ENCODE measurements at places on chromosomes 3 and 15.
A peak's percentile ranks its signal among the peaks of the same experiment; 100 is the strongest.

DNA sequence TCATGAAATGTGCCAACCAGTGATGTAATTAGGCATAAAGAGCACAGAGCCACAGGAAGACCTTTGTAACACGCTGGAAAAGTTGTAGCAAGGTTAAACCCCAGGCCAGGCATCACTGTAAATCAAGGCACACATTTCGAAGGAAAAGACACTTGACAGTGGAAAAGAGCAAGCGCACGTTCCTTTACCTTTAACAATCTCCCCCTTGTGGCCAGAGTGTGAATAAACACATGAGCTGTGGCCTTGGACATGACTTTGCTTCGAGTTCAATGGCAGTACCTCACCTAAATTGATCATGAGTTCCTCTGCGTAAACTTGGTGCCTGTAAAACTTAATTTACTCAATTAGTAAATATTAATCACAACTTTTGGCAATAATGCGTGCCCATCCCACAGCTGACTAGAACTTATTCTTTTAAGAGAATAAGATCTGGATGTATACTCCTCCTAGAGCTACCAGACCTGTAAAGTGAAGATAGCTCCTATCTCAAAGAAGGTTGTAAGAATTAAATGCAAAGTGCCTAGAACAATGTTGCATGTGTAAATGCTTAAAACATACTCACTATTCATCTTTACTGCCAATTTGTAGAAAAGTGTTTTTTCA lies 757.0 kb upstream of the NECTIN3 start:
- DNase-seq, result peak; percentile 26

DNA sequence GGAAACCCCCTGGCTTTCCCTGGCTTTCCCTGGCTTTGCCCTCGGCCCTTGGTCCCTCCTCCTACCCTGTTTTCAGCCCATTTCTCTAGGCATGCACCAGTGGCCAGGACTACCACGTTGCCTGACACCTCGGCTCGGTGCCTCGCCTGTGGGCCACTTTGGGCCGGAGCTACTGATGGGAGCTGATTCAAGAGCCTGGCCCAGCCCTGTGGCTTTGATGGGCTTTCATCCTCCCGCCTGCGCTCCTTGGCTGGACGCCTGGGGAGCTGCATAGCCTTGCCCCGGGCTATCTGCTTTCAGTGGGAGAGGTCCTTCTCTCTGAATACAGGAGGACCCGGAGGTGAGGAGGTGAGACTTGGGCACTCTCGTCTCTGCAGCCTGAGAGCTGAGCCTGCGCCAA lies 192.7 kb upstream of the HES1 start:
- no peak for DNase-seq

DNA sequence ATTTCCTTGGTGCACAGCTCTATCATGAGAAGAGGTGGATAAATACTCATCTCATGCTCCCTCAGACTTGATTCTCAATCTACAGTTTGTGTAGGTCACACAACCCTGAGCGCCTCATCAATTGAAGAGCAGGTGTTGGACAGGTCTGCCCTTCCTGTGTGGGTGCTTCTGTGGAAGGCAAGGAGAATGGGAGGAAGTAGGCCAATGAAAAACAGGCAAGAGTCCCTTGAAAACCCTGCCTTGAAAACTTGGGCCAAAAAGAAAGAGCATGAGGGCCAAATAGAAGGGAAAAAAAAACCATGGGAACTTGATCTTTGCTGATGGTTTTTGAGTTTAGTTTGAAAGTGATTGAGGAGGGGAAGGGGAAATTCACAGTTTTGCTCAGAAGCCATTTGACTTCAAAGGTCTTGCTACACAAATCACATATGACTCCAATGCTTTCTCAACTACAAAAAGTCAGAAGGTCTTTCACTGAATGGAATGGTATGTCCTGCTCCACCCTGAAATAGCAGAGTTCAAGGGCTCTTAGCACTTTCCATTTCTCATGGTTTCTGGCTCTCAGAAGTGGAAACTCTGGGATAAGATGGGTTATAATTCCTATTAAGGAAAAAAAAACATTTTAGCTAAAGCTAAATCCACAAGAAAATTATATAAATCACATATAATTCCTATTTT lies 37.2 kb upstream of the TM4SF1 start:
- DNase-seq, result no peak

GRCh38 chr3:14946739-14947099 lies 664 bp upstream of the NR2C2 start:
- no peak for DNase-seq

GRCh38 chr3:139480585-139480984 lies 4.3 kb upstream of the RBP2 start:
- no peak for DNase-seq

GRCh38 chr15:88802991-88803240 lies 320 bp upstream of the ACAN start:
- DNase-seq, result no peak

- DNase-seq, result no peak
Observed at GRCh38 chr3:97974996-97975395, 2.8 kb upstream of the RIOX2 start.

DNA sequence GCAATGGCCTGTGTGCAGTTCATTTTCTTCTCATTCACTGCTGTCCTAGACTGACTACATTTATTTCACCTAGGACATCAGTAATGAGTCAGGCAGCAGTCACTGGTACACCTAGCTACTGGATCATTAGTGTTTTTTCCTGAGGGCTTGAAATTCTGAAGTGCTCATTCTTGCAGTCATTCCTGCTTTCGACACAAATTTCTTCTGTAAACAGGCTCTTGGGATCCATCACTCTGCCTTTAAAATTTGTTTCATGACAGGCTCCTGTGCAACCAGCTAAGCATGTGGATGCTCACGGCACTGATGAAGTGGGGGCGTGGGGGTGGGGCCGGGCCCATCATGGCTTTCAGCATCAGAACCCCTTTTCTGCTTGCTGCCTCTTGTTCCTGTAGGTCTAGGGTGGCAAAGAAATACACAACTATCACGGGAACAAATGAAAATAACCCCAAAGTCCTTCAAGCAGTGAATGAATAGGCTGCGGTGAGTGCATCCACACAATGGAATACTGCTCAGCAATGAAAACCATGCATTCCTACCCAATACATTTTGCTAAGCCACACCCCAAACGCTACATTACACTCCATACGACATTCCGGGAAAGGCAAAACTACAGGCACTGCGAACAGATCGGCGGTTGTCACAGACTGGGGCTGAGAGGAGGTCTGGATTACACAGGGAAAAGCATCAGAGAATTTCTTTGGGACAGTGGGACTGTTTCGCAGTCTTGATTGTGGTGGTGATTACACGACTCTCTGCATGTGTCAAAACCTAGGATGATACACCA lies 9.3 kb upstream of the MELTF start:
- no peak for DNase-seq

DNA sequence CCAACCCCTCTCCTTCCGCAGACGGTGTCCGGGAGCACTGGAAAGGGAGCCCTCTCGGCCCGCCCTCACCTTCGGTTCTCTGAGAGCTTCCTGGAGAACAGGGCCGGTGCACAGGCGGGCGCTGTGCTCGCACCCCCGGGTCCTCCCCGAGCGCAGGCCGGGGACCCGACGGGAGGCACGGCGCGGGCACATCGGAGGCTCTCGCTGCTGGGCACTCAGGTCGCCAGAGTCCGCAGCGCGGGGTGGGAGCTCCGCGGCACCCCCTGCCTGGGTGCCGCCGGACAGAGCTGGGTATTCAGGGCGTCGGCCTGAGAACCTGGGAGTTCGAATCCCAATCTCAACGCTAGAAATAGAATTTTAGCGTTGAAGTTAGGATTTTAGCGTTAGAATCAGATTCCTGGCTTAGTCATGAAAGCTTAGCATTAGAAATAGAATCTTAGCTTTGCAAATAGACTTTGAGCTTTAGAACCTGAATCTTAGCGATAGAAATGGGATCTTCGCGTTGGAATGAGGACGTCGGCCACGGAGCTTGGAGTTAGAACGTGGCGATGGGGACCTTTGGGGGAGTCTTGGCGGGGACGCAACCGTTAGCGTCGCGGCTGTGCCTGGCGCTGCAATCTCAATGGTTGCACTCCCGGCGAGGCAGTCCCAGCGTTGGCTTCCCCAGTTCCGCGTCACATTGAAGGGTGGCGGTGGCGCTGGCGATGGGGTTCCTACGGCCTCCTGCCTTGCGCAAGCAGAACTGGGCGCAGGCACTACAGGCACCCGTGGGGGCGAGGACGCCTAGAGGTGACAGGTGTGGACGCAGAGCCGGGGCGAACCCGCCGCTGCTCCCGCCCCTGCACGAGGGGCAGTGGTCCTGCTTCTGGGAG lies 549 bp downstream of the TRH start:
- no peak for DNase-seq

DNA sequence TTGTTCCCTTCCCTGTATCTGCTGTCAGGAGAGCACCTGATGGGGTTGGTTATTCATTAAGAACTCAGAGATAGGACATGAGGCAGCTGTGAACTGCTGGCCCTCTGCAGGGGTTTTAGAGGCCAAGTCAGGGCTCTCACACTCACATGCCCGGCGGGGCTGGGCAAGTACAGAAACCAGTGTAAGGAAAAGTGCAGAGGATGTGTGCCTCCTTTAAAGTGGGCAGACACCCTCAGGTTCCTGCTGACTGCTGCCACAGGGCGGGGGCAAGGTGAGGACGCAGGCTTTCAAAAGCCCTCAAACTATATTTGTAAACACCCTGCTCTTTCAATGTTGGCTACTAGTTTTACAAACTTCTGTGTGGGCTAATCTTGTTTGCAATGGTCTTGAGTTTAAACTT lies 22.4 kb downstream of the CXCR6 start:
- DNase-seq, result no peak

DNA sequence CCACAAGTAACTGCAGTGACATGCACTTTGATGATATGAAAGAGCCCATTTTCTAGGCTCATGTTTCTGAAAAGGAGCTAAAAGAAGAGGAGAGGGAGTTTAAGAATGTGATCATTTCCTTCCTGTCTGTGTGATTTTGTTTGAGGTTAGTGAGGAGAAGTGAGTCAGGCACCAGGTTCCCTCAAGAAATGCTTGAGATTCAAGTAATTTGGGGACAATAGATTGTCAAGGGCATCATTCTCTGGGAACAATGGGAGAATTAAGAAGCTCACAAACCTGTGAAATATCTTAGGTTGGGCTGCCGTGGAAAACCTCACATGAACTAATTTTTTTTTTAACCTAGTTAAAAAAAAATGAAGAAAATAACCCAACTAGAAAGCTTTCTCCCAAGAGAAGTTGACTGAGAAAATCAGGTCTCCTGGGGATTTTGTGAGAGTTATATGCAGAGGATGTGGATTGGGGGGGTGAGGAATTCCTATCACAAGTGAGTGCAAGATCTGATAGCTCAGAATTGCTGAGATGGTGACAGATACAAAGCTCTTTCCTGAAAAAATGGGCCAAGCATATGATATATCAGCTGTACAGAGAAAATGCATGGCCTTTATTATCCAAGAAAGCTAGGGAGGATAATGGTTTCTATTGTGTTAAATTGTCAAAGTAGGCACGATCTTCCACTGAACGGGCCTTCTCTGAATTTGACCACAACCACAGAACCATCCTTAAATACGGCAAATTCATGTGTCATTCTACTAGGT lies 203.3 kb downstream of the FEZF2 start:
- no peak for DNase-seq

DNA sequence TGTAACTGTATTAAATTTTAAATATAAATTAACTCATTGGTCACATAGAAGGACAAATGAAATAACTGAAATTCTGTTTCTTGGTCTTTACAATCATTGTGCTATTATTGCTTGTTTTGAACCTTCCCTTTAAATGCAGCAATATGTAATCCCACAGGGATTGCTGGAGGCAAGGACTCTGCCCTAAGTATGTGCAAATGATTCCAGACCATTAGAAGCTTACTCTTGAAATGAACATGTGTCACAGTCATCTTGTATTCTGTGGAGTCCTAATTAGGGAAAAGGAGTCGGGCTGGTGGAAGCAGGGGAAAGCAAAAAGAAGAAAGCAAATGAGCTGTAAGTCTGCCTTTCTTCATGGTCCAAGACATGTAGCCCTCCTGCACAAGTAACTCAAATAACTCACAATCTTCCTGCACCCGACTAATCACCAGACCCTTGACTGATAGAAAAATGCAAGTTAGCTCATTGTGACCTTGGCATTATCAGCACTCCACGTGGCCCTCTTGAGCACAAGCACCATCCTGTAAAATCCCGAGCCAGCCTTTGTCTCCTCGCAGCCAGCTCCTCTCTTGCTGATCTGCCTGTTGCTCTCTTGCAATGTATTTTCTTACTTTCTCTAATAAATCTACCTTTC lies 2.3 kb upstream of the TMPRSS7 start:
- DNase-seq, result no peak

DNA sequence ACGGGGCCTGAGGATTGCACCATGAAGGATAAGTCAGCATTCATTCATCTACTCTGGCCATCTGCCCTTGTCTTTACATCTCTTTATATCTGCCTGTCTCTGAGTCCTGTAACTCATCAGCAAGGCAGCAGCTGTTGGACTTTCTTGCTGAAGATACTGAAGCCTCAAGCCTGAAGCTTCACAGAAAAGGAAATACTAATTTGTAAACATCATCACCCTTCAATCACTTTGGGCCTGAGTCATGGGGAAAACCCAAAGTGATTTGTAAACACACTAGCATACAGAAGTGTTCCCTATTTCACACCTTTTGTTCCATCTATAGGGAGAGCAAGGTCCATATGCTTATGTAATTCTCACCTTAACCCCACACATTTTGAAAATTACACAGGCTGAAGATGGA lies 928.2 kb downstream of the EPHA3 start:
- no peak for DNase-seq

DNA sequence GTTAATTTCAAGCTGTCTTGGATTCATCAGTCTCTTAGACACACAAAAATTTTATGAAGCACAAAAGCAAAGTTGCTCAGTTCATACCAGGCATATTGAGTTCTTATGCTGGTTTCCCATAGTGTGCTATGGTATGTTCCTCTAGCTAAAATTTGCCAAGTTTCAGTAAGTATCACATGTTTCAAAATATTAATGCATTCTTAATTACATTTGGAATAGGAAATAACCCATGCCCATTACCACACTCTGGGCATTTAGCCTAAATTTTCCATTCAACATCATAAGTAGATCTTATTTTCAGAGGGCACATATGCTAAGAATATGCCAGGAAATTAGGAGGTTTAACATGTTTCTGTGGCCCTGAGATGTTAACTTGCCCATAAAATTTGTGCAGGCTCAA lies 289.9 kb downstream of the SHOX2 start:
- DNase-seq, result no peak

- no peak for DNase-seq
Observed at GRCh38 chr15:42285034-42285433, 11.8 kb upstream of the TMEM87A start.
